ELR (cell line): ENCODE measurements at places on chromosomes 6 and 20.

- DNase-seq = peak; percentile 55
These were observed 61.6 kb upstream of the MRPS10 start for GRCh38 chr6:42279144-42279781.

DNA sequence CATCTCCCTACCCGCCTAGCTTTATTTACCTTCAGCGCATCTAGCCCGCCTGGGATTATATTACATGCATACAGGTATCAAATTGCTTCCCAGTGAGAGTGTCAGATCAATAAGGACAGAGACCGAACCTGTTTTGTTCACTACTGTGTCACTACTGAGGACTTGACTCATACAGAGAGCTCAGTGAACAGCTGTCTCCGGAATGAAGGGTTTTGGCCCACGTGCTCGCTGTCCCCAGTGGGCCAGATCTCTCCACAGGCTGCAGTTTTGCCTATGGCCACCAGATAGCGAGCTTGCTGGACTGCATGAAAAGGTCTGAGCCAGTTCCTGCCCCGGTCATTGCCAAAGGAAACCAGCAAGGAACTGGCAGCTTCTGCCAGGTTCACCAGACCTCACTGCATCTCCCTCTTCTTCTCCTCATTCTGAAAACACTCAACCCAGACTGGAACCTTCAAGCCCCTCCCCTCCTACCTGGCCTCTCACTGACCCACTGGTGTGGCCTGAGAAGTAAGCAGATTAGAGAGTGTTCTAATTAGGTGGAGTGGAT, 150.8 kb downstream of the ZMYND8 start:
- DNase-seq = peak; percentile 89

DNA sequence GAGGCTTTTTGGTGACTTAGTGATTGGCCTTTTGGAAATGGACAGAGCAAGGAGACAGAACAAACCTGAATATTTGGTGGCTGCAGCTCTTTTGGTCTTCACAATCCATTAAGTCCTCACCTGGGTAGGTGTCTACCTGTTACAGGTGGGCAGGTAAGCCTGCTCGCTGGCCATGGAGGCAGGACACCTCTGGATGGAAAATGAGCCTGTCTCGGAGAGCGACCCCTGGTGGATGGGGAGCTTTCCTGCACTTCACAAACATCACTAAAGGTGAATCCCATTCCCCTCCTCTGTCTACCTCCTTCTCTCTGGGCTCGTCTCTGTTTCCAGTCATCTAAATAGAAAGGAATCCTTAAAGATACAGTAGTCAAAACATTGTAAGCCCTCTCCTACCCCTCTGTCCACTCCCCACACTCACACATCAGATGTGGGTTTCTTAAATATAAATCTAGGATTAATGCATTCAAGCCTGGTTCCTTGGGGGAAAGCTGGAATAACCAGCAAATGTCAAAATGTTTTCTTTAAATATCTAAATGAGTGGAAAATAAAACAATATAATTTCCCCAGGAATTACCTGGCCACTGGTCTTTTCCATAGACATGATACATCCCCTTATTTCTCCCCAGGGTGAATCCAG, 304.9 kb downstream of the CDH26 start:
- DNase-seq = peak; percentile 57

DNA sequence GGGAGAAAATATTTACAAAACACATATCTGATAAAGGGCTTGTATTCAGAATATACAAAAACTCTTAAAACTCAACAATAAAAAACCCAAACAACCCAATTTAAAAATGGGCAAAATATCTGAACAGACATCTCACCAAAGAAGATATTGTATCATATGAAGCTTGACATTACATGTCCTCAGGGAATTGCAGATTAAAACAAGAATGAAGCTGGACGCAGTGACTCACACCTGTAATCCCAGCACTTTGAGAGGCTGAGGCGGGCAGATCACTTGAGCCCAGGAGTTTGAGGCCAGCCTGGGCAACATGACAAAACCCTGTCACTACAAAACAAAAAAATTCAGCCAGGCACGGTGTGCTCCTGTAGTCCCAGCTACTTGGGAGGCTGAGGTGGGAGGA, 135.4 kb upstream of the AKIRIN2 start:
- DNase-seq = no peak

- DNase-seq = peak; percentile 64
These were observed at the start of gene ADA for GRCh38 chr20:44651684-44652423. Gene ADA, minus strand, starts transcription at chr20:44651699. Its CDS starts 92 bp downstream, at chr20:44651607.

DNA sequence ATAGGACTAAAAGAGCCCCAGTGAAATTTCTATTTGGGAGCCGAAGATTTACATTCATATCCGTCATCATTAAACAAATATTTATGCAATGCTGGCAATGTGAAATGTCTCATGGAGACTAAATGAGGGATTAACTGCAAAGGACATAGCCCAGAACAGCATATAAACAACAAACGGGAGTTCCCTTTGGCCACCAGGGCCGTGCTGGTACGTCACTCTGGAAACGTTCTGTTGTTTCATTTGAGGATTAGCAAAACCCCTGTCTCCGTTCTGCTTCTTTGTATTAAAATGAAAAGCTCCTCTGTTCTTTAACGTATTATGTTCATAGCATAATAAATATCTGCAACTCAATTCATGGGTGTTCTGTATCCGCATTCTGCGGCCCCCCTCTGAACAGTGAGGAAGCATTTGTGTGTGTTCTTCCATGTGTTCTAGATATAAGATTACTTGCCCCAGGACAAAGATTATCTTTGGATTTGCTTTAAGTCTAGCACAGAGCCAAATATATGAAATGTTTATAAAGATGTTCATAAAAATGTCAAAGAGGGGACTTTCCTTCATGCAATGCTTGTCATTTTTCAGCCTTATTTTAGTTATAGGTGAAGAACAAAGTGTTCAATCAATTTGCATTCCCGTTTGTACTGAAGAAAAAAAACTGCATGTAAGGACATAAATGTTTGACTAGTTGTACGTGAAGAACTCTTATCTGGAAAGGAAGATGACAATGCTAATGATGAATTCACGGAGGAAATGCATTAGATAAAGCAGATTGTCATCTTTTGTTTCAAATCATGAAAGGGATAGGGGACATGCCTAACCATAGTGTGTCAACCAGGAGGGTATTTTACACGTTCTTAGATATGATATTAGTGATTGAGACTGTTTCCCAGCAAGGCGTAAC, 90.0 kb upstream of the TNFAIP3 start:
- no peak for DNase-seq

- DNase-seq = no peak
These were observed 238.0 kb downstream of the COL12A1 start for GRCh38 chr6:74967821-74968220.

DNA sequence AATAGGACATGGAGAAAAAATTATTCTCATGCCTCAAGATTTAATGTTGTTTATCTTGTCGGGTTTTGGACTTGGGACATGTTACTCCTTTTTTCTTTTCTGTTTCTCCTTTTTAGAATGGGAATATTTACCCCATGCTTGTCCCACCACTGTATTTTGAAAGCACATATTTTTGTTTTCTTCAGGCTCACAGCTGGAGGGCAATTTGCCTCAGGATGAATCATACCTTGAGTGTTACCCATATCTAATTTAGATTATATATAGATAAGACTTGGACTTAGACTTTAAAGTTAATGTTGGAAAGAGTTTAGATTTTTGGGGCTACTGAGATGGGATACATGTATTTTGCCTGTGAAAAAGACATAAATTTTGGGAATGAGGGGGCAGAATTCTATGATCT, 541.6 kb upstream of the MAN1A1 start:
- DNase-seq = peak; percentile 0

- DNase-seq = no peak
These were observed 7.4 kb upstream of the UBR2 start for GRCh38 chr6:42556462-42556861.

DNA sequence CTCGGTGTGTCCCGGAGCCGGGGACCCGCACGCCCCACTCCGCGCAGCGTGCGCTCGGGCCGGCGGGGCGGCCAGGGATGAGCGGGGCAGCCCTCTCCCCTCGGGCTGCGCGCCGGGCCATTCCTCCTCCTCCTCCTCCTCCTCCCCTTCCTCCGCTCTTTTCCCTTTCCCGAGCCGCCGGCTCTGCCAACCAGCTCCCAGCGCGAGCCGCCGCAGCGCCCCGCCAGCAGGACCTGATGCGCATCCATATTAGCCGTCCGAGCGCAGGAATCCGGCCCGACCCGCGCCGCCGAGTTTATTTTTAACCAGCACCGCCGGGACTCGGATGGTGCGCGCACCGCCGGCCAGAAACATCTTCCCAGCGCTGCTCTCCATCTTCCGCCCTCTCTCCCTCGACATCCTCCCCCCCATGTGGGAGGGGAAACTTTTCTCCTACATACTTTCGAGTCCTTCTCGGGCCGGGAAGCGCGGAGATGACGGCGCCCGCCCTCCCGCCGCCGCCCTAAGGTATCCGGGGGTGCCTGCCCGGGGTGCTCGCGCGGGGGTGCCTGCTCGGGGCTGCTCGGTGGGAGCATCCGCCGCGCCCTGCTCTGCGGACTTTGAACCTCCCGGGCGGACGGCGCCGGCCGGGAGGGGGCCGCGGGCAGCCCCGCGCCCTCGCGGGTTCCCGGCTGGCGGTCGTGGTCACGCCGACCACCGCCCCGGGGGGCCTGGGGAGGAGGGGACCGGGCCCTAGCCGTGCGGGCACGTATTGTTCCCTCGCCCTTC, 619 bp downstream of the RREB1 start:
- peak; percentile 70 for DNase-seq

- DNase-seq = no peak
These were observed 112.3 kb downstream of the PFDN4 start for GRCh38 chr20:54320148-54320607.

DNA sequence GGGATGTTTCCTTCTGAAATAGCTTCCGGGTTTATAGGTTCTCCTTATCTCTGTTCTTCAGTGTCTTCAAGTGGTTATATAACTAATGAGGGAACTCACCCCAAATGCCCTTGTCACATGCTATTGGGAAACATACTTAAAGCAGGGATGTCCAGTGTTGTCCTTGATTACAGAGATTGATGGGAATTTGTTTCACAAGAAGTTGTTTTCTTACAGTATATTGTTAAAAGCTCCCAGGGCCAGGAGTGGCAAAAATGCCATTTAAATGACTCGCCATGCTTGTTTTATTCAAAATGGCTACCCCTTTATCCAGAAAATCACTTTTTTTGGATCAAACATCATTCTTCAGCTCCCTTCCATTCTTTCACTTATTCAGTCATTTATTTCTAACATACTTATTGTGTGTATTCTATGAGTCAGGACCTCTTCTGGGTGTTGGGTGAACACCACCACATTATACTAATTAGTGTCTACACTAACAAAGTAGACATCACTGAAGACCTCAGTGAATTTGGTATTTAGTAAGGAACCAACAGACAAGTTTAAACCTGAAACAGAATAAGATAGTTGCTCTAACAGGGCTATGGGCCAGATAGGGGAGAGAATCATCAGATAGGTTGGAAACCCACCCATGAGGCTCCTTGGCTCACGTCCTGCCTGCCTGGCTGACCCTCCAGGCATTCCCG, 791.1 kb downstream of the MAFB start:
- DNase-seq = peak; percentile 29

DNA sequence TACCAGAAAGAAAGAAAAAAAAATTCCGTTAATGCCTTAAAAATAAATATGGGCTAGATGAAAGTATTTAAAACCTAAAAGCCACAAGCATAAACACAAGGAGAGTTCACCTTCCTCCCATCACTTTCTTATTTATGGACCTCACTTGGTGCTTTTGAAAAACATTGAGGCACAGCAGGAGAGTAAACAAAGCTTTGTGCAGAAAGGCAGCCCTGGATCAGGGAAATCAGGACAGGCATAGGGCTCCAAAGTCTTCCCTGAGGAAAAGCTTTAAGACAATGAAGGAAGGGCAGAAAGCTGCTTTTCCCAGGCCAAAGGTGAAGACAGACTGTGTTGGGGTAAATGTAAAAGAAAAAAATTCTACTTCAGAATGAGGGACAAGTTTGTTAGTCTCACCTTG, 207.9 kb downstream of the CLVS2 start:
- DNase-seq = no peak

DNA sequence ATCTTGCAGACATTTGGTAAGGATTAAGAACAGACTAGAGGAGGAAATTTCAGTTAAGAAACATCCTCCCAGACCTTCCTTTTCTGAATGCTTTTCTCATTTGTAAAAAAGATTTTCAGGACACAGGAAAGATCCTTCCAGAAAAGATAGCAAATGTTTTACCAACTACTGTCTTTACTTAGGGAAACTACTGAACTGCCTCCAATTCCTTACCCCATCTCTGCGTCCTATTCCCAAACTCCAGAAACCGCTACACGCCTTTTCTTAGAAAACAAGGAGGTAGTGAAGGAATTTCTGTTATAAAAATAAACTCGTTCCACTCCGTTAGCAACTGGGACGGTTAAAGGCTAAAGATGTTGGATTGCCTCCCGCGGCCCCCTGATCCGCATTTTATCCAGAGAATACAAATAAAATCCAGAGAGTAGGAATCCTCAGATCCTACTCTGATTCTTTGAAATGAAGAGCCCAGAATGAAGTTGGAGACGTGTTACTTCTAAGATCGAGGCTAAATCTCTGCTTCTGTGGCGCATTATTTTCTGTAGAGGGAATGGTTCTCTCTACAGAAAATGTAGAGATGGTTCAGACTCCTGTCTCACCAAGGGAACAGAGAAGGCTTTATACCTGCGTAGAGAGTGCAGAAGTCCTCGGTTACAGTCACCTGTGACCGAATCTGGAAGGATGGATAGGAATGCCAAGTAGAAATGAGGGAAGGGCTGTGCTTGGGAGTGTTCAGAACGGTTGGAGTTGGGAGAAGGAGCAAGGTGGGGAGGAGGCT, 133.0 kb downstream of the GPX5 start:
- DNase-seq = peak; percentile 29

DNA sequence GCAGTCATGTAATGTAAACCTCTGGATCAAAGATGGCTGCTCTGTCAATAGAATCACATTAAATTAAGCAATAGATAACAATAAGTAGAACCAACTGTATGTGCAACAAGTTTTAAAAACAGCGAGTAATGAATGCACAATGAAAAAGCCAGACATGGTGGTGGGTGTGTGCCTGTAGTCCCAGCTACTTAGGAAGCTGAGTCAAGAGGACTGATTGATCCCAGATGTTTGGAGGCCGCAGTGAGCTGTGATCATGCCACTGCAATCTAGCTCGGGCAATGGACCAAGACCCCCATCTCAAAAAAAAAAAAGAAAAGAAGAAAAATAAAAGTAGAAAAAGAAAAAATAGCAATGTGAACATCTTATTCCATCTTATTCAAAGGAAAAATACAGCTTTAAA, 558.7 kb upstream of the MMS22L start:
- DNase-seq = no peak

DNA sequence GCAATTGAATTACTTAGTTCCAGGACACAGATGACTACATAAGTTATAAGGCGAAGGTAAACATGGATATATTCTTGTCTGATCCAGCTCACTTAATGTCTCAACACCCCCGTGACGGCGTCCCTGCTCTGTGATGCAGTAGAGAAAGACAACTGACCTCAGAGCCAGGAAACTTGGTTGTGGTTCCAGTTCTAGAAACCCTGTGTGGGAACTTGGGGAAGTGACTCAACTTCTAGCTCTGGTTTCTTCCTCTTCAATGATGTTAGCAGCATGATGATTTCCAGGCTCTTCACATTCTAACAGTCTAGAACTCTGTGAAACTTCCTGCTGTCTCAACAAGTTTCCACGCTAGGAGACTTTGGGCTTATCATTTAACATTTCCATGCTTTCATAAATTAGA, 18.4 kb downstream of the LAMA4 start:
- DNase-seq = peak; percentile 37
